ENCODE measurements at places on chromosomes 5 and 9.

- ATAC-seq: peak; percentile 4
Observed at GRCh38 chr9:113577525-113578261, 114.2 kb downstream of the RGS3 start.

DNA sequence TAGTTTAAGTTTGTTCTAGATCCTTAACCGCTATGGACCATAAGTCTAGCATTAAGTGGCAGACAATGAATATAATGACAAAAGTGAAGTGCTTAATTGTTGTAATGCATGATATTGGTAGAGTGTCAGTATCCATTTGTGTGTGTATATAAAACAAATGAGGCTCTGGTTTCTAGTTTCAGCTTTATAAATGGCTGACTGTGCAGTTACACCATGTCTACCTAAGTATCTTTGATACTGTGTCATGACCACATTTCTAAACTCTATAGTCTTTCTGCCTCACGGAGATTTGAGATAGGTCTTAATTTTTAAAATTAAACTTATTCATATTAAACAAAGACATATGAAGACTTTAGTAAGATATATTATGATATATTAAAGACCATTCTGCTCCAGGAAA lies 92.0 kb downstream of the SPEF2 start:
- no peak for ATAC-seq

DNA sequence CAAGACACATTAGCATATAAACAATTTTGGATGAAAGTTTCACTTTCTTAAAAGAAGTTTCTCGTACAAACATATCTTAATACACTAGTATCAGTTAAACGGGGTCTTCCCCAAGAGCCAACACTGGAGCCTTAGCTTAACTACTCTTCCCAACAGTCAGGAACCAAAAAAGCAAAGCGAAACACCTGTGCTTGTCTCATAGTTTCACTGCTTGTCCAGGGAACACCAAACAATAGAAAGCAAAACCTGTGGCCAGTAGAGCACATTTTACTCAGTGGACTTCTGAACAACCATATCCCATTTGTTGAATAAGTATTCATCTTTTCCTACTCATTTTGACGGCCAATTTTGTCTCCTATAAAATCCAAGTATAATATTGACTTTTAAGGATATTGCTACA lies 391.4 kb downstream of the ELAVL2 start:
- ATAC-seq: no peak

GRCh38 chr9:98896632-98897031 lies 47.1 kb upstream of the COL15A1 start:
- ATAC-seq: no peak

DNA sequence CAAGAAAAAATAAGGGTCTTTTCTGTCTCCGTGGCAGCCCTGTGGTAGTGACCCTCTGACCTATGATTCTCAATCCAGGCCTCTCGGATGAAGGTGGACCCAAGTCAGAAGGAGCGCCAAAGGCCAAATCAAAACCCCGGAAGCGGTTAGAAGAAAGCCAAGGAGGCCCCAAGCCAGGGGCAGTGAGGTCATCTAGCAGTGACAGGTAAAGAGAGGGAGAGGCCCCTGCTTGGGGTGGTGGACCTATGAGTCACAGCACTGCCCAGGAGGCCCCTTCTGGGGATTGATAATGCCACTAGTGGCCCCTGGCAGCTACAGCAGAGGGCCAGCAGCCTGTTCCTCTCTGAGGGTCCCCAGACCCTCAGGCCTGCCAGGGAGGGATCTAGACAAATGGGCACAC lies 6.4 kb upstream of the SLC2A8 start:
- ATAC-seq: no peak

DNA sequence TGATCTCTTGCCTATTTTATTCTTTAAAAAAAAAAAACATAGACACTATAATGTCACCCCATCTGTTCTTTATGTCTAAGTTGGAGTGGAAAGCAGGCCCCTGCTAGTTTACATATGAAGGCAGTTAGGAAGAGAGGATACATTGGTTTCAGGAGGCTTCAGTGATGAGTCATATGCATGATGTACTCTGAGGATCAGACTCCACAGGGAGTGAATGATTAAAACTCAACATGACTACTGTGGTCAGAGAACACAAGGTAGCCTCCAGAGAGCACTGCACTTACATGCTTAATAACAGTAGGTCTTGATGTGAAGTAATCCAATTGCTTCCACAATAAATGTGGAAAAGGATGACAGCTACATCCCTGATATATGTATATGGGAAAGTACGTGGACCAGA lies 22.7 kb upstream of the FSTL4 start:
- ATAC-seq: no peak

DNA sequence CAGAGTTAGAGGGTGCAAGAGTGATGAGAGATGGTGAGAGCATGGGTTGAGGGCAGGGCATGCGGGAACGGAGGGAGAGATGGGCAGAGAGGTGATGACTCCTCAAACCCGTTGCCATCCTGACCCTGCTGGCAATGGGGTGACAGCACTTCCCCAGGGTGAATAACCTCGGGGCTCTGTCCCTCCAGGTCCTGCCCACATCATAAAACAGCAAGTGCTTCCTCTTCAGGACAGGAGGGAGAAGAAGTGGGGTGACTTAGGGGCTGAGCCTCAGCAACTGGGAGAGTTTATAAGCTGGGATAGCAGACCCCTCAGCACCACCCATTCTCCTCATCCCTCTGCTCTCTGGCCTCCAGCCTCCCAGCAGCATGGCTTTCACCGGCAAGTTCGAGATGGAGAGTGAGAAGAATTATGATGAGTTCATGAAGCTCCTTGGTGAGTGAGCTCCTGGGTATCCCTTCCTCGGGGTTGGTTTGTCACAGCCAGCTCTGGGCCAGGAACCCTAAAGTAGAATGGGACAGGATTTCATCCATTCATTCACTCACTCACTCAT lies at the start of gene FABP6:
Gene FABP6, plus strand, starts transcription at position 317 of the 553 bp plus-strand sequence. Its CDS starts 52 bp downstream, at position 369.
- ATAC-seq: no peak

DNA sequence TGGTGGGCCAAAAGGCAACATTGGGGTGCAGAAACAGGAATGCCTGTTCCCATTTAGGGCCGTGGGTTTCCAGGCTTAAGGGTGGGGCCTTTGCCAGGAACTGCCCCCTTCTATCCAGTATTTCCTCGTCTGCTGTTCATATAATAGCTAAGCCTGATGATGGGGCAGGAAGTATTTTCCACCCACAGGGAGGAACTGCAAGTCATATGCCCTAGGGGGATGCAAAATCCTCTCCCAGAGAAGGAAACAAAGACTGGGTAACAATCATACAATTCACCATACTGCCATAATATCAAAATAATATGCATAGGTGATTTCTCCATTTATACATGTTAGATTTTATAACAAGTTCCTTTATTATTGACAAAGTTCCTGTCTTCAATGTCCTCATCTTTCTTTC lies 20.5 kb upstream of the RPS23 start:
- no peak for ATAC-seq

GRCh38 chr5:141528291-141528984 lies 39.6 kb downstream of the PCDHGC5 start:
- no peak for ATAC-seq

DNA sequence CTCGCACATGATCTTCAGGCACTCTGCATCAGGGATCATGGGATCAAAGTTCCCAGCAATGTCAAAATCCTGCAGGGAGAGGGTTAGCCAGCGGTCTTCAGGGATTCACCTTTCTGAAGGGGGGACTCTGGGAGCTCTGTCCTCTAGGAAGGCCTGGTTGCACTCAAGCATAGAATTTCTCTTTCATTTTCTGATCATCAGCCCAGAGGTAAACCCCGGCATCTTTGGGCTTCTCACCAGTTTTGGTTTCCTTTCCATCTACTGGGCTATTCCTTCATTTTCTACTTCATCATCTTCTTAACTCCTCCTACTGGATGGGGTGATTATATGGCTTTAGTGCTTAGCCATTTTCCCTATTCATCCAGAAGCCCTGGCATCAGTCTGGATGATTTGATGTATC lies 4.6 kb upstream of the DND1 start:
- no peak for ATAC-seq

GRCh38 chr5:180557217-180557809 lies 34.0 kb downstream of the SCGB3A1 start:
- no peak for ATAC-seq

DNA sequence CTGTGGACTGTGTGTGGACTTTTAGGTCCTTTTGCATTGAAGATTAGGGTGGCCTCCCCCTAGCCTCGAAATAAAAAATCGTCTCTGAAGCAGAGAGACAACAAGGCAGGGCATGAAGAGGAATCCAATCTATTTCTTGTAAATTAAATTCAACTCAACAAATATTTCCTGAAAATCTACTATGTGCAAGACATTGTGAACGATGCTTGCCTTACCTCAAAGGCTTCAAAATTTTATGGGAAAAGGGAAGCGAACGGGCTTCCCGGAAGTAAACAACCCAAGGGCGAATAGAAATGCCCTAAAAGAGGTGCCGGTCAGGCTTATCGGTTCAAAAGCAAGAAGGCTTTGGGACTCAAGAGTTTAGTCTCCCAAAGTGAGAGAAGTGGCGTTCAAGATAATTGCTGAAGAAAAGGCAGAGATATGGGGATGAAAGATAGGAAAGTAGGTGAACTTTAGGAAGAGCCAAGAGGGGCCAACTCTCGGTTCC lies 525 bp downstream of the KIF24 start:
- ATAC-seq: peak; percentile 5

- no peak for ATAC-seq
Observed at GRCh38 chr5:158538506-158539074, 561.1 kb downstream of the EBF1 start.

GRCh38 chr5:159727167-159727566 lies 189.1 kb upstream of the ADRA1B start:
- no peak for ATAC-seq
